Urinary bladder (tissue), 4 donors: ENCODE measurements at places on chromosomes 13 and 19. TPM values are rescaled to one million over a fixed set of nuclear protein-coding genes. Genes with fewer than 3 reads are reported as not detected.

Gene SULT2A1
- 0.68 TPM for polyA plus RNA-seq

GRCh38 chr19:48368936-48369335 lies 4.8 kb downstream of the SYNGR4 start:
- no peak for DNase-seq

DNA sequence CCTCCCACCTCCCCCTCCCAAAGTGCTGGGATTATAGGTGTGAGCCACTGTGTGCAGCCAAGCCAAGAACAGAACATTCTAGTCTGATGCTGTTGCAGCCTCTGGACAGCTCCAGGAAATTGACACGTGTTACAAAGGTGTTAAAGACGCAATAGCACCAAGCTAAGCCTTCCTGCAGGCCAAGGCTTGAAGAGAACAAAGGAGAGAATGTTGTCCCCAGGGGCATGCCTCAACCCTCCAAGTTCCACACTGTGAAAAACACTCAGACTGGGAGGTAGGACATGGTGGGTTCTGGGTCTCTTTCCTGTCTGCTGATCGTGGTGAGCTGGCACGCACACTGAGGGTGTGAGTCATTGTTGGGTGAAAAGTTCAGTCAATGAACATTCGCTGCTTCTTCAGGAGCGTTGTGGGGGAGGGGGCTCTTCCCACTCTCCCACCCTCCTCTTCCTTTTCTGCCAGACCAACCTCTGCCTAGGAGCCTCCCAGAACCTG lies 5.3 kb upstream of the PTPRS start:
- DNase-seq: no peak

DNA sequence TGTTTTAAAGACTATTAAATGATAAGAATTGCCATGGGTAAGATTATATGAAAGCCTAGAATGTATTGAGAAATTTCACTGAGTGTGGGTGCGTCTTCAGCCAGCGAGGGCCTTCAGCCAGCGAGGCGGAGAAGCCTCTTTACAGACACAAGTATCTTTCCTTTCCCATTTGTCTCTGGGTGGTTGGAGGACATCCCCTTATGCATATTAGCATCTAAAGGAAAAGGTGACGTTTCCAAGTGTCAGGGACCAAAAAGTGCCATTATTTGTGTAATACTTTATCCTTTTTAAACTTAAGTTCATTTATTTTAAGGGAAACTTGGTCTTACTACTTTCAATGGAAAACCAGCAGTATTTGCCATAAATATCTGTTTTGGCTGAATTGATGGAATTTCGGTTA lies 22.2 kb downstream of the SMARCA4 start:
- DNase-seq: no peak

DNA sequence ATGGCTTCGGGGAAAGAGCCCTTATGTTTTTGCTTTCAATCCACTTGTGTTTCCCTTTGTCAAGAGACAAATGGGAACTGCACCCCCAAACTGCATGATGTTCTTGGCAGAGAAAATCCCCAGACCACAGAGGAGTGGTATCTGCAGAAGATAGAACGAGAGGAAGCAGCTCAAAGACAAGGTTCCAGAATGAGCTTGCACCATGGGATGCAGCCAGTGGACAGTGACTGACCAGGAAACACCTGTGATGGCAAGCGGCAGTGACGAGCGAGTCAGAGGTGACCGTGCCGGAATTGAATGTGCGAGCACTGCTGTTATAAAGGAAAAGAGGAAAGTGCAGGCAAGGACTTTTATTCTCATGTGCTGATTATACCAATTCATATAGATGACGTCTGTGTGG lies 46.3 kb downstream of the IRS2 start:
- DNase-seq: no peak

DNA sequence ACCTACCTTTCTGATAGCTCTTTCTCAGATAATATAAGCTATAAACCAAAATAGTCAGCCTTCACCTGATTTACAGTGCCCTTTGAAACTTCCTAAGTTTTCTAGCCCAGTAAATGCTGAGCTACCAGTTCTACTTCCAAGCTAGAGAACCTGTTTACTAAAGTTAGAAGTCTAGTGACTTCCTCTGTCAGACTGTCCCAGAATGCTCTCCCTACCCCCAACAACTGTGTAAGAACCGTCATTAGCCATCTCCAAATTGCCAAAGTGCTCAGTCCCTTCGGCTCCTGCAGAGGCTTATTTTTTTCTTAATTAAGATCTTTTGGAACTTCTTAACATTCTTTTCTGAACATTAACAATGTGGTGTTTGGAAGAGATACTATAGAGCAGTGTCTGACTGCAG lies 3.2 kb upstream of the ABCC4 start:
- no peak for DNase-seq

- DNase-seq: no peak
Measured at GRCh38 chr19:52741951-52742485, 7.2 kb upstream of the ZNF611 start.

Gene EXOSC5
- polyA plus RNA-seq: 31.0 TPM

DNA sequence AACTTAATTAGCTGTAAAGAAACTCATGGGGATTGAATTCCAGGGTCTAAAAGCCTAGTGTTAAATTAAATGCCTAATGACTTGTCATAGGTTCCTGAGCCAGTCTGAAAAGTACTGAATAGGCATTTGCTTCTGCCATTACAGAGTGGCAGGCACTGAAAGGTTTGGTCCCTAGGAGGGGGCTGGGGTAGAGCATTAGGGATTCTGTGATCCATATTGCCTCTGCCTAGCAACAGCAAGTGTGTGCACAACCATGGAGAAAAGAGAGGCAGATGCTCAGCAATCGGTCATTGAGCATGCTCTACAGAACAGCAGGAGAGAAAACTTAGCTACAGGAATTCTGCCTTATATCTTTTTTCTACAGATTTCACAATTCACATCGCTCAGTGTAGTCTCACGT lies 133.5 kb downstream of the TRPC4 start:
- no peak for DNase-seq

Gene CLEC17A
- not detected for polyA plus RNA-seq

GRCh38 chr13:95862408-95862807 lies 185.5 kb downstream of the DNAJC3 start:
- DNase-seq: no peak

GRCh38 chr13:99501848-99502301 lies 603 bp downstream of the TM9SF2 start:
- DNase-seq: no peak

GRCh38 chr13:110307767-110308655 lies 927 bp downstream of the COL4A2 start:
- DNase-seq: no peak

- no peak for DNase-seq
Measured at GRCh38 chr19:29650772-29651387, 14.4 kb upstream of the PLEKHF1 start.

DNA sequence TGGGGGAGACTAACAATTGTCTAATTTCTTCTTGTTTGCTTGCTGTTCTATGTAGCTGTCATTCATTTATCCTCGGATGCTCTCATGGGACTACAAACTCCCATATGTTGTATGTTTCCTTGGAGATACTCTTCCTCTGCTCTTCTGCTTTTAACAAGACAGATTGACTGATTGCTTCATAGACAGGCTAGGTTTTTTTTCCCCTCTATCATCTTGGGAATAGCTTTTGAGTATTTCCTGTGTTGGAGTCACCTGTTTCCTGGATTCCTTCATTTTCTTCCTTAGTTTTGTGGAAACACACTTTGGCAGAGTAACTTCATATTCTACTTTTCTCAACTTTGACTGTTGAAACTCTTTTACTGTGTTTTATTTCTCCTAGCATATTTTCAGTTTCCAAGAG lies 27.6 kb downstream of the EDNRB start:
- DNase-seq: no peak
